GM20000 (cell line): ENCODE measurements at places on chromosomes 11 and 22.

GRCh38 chr11:62611705-62612365 is 740 bp downstream of the EML3 start:
- DNase-seq, result peak; percentile 49

GRCh38 chr22:24247564-24248344 is 2.9 kb upstream of the GGT5 start:
- DNase-seq, result peak; percentile 83

DNA sequence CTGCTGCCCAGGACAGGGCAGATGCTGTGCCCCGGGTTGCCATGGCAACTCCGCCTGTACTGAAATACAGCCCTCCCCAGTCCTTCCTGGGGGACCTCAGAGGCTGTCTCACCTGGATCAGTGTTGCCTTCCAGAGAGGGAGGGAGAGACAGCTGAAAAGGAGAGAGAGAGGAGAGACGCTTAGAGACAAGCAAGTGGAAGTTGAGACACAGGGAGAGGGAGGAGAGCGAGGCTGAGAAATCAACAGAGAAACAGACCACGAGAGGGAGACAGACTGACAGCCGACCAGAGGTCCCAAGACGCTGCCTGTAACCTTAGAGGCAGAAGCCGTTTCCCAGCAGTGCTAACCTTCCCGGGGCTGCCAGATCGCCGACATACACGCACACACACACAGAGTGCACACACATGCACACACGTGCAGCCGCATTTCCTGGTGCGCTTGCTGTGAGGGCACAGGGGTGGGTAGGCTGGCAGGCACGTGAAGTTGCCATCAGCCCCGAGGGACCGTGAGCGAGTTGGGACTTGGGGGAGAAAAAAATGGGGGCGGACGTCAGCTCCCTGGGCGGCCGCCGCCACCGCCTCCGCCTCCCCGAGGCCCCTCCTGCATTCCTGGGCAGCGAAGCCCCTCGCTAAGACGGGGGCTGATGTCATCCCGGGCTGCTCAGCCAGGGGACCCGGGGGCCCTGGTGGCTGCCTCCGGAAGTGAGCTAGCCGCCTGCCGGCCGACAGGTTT is 88.6 kb upstream of the CRYBB3 start:
- peak; percentile 71 for DNase-seq

- no peak for DNase-seq
Observed at GRCh38 chr22:24185501-24186351, 4.4 kb downstream of the SUSD2 start.

- DNase-seq, result no peak
Observed at GRCh38 chr11:76166314-76166713, 40.0 kb downstream of the WNT11 start.

DNA sequence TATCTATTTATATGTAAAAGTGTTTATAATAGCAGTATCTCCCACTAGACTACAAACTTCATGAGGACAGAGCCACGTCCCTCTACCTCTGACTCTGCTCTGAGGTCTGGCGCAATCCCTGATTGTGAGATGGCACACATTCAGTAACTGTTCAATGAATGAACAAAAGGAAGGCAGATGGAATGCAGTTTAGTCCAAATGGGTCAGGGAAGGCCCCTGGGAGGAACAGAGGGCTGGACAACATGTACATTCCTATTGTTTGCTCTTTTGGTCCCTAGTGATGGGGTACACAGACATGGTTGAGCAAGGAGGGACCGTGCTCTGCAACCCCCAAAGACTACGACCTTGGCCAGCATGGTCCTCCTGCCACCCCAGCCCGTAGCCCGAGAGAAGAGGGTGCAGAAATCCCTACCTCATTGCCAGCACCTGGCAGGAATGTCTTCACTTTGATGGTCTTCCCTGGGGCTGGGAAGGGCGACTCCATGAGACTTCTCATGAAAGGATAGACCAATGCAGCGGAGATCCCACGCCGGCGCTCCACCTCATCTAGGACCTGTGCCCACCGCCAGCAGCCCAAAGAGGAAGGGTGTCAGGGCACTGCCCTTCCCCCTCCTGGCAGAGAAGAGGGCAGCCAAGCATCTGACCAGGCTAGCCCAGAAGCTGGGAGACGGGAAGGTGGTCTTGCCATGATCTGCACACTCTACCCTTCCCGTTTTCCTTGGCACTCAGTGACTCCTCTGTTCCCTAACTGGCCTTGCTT is 24.3 kb downstream of the RPL27A start:
- no peak for DNase-seq

DNA sequence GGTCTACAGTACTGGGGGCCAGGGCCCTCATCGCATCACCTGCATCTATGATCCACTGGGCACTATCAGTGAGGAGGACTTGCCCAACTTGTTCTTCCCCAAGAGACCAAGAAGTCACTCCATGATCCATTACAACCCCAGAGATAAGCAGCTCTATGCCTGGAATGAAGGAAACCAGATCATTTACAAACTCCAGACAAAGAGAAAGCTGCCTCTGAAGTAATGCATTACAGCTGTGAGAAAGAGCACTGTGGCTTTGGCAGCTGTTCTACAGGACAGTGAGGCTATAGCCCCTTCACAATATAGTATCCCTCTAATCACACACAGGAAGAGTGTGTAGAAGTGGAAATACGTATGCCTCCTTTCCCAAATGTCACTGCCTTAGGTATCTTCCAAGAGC is 3.8 kb upstream of the PPFIBP2 start:
- DNase-seq, result no peak

DNA sequence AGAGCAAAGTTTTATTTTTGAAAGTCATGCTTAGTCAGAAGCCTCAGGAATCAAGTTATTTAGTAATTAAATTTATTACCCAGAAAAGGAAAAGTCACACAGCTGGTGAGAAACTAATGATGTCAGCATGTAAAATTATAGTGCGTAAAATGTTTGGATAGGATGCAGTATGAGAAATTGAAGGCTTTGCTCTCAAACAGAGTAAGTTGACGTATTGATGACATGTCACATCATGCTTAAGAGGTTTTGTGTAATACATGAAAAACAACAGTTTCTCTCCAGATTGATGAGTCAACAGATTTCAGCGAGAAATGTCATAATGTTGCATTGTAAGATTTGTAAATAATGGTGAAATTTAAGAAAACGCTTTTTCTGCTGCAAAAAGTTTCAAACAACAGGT is 769.8 kb downstream of the METTL15 start:
- DNase-seq, result no peak

DNA sequence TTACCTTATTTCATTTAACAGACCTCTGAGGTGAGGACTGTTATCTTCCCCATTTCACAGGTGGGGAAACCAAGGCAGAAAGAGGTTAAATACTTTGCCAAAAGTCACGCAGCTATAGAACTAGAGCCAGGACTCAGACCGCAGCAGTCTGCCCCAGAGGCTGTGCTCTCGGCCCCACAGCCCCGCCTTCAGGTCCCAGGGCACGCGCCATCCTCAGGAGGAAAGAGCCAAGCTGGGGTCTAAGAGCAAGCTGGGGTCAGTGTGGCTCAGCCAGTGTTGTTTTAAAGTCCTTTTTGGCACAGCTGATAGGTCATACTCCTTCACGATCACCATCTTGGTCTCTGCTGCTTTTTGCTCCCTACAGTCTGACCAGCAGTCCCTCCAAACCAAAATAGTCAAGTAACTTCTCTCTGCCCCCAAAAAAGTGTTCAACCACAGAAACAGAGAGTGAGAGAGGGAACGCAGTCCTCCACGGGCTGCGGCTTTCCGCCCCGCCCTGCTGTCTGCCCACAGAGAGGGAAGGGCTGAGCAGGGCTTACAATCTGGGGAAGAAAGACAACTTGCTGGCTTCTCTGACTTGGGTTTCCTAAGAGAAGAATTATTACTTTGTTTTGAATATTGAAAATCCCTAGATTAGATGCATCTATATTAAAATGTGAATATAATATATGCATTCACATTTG is 137.2 kb upstream of the OPCML start:
- no peak for DNase-seq

- no peak for DNase-seq
Observed at GRCh38 chr22:50064453-50064852, 6.4 kb upstream of the TTLL8 start.

DNA sequence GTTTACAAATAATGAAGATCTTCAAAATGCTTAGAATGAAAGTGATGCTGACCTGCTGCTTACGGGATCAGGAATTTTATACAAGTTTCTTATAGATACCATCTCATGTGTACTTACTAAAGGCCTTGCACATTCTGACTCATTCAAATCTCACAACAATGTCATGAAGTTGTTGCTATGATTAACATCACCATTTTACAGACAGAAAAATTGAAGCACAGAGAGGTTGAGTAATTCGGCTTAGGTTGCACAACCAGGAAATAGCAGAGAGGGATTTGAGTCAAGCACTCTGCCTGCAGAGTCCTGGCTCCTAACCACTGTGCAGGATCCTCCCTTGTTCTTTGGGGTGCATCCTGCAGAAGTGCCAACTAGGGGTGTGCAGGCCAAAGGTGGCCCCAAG is 471.9 kb downstream of the MIAT start:
- DNase-seq, result no peak

GRCh38 chr11:71432761-71433647 is 15.2 kb downstream of the DHCR7 start:
- DNase-seq, result no peak

GRCh38 chr22:47095395-47096122 is 333.1 kb downstream of the TBC1D22A start:
- no peak for DNase-seq

DNA sequence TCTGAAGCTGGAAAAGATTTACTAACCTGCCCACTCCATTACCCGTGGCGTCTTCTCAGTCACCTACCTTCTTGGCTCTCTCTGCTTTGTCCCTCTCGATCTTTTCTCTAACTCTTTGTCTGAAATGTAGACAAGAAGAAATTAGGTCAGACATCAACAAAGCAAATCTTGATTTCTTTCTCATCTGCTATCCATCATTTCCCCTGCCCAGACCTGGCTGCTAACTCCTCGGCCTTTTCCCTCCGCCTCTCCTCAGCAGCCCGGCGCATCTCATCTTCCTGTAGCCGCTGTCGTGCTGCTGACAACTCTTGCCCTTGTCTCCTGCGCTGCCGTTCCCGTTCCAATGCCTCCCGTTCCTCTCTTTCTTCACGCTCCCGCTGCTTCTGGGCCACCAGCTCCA is 1.2 kb downstream of the UBXN1 start:
- DNase-seq, result no peak

DNA sequence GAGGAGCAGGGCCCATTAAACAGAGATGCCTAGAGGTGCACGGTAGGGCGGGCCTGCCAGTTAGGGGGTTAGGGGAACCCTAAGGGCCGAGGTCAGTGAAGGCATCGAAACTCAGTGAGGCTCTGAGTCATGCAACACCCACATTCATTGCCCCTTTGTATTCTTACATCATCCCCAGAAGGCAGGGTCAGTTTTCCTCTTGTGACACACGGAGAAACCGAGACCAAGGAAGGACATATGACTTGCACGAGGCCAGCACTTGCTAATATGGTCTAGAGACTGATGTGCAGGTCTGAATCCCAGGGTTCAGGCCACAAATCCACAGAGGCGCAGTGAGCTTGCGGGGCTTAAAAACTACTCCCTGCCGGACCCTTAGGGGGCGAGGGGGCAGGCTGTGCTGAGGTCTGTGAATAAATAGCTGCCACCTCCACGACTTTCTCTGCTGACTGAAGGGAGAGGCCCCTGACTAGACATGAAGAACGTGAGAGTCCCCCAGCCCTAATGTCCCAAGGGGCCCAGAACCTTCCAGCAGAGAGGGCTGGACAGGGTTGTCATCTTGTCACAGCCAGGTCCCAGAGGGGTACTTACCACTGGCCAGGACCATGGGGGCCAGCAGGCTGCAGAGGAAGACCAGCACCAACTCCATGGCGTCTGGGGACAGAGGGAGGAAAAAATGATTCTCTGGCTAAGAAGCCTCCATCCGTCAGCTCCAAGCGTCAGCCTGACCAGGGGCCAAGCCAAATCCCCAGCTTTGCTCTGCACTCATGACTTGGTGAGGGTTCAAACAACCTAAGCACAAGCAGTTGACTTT is 17.8 kb upstream of the FXYD2 start:
- no peak for DNase-seq

- no peak for DNase-seq
Observed at GRCh38 chr11:71364176-71364671, 84.0 kb downstream of the DHCR7 start.

GRCh38 chr22:42895541-42895981 is 38.5 kb upstream of the ARFGAP3 start:
- no peak for DNase-seq

DNA sequence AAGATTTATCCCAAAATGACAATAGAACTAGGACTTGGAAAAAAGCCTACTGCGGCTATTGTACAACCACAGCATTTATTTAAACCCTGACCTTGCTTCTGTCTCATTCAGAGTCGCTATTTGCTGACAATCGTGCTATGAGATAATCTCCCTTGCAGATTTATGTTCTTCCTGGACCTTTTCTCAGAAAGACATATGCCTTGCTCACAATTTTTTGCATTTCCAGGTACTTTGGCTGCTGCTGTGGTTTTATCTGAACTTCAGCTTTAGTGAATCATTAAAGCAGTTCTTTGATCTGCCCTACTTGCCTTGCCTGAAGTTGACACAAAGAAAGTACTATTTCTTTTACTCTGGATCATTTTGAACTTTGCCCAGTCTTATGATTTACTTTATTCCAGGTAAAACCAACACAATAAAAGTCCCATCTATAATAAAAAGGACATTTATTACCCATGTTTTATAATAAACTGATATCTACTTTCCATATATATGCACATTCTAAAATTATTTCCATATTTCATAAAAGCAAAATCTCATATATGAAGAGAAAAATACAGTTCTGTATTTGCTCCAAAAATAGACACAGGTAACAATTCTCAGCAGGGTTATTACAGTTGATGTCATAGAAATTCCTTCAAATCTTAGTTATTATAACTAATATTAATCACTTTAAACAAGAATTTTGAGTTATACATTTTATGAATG is 63.4 kb upstream of the CARD18 start:
- DNase-seq, result no peak

DNA sequence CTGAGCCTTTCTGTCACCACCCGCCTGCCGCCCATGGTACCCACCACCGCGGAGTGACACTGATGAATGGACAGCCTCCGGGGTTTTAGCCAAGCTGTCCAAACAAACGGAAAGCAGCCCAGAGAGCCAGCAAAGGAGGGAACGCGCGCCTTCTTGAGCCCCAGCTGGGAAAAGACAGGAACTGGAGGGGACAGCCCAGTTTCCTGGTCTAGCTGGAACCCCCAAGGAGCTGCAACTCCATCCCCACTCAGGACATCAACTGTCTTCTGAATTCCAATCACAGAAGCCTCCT is 33.7 kb downstream of the SHISAL1 start:
- no peak for DNase-seq

GRCh38 chr22:44335903-44336803 is 23.4 kb upstream of the SHISAL1 start:
- DNase-seq, result no peak

DNA sequence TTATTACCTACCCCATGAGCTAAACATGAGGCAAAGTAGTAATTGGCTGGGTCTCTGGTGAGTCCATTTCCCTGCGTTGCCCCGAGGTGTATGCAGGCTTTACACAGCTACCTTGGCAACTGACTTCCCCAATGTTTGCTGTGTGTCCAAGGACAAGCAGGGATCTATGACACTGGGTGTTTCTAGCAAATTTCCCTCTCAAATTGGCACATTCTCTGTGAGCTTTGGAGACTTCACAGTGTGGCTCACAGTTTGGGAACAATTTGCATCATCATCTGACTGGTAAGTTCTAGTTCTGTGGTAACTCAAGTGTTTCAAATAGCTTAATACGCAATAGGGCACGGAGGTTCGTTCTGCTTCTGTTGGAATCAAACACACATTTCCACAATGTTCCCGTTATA is 12.5 kb downstream of the NNMT start:
- no peak for DNase-seq
